AML-193 (cell line): ENCODE measurements at places on chromosomes 2 and 18.

DNA sequence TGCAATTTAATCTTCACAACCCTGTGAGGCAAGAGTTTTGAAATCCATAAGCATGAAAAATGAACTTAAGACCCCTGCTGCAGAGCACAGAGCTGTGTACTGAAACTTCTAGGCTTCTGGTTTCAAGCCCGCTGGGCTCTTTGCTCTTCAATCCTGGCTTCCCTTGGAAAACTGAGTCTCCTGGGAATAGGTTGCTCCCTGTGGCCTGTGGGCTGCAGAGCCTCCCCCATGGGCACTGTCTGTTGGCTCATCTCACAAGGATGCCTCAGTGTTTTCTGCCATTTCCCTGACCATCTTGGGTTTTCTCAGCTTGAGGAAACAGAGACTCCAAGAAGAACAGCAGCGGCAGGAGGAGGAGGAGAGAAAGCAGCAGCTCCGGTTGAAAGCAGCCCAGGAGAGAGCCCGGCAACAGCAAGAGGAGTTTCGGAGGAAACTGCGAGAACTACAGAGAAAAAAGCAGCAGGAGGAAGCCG is 44.5 kb downstream of the SUMO1 start:
- no peak for DNase-seq

- DNase-seq, result no peak
Measured at GRCh38 chr2:179562330-179562885, 297.8 kb upstream of the SESTD1 start.

GRCh38 chr2:38092196-38092902 is 16.4 kb upstream of the CYP1B1 start:
- DNase-seq, result no peak

- DNase-seq, result no peak
Measured at GRCh38 chr2:55229221-55229620, 2.9 kb downstream of the CLHC1 start.

DNA sequence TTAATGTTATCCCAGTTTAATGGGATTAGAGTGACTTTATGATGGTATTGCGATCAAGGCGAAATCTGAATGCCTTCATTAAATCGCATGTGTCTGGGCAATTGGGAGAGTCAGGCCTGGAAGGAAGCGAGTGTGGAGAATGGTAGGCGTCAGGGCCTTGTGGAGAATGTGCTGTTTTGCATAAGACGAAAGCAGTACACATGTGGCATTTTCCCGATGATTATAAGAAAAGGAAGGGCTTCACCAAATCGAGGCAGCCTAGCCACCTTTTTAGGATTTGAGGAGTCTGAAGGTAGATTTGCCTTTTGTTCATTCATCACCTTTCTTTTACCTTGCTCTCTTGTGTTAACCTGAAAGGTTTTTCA is 1.0 kb downstream of the ZNF532 start:
- DNase-seq, result no peak

DNA sequence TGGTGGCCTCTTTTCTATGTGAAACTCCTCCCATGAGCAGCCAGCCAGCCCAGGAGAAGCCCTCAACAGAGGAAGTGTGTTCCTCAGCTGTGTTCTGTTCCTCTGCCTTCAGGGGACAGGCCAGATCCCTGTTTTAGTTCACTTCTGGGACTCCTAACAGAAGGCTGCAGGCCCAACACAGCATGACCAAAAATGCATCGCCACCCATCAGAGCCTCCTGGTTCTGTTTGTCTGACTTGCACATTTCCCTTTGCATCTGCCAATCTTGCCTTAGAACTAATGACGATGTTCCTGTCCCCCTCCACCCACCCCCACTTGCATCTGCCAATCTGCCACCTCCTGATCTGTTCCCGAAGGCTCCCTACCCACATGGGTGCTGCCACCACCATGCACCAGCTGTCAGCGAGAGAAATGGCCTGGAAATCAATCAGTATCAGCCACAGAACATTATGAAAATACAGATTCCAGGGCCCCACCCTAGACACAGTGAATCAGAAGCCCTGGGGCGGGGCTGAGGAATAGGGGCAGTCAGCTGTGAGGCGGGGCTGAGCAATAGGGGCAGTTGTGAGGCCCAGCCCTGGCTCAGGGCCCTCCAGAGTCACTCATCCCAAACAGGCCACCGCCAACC is 51.0 kb downstream of the FAM168B start:
- no peak for DNase-seq

- DNase-seq, result peak; percentile 16
Measured at GRCh38 chr2:27369471-27370025, 590 bp downstream of the EIF2B4 start.
